Activated T-helper 1 cell treated with anti-CD3 and anti-CD28 coated beads, Interleukin-12 subunit alpha, Interleukin-12 subunit beta, Interleukin-2, Interleukin-4 antibody, amounts not matched to agents 30 ng/mL and 10 ng/mL and 1 ng/mL, durations not matched to agents 14 hours and 24 hours and 36 hours (primary cell): ENCODE measurements at places on chromosomes 11 and 22. TPM values are rescaled to one million over a fixed set of nuclear protein-coding genes. Genes with fewer than 3 reads are reported as not detected.

Gene RIN1
- 0.78 and 0.86 TPM in 2 replicates for total RNA-seq

Gene OR52K2
- total RNA-seq, result not detected in 2 replicates

Gene GSTT2B
- total RNA-seq, result 0.65 and 0.91 TPM in 2 replicates

DNA sequence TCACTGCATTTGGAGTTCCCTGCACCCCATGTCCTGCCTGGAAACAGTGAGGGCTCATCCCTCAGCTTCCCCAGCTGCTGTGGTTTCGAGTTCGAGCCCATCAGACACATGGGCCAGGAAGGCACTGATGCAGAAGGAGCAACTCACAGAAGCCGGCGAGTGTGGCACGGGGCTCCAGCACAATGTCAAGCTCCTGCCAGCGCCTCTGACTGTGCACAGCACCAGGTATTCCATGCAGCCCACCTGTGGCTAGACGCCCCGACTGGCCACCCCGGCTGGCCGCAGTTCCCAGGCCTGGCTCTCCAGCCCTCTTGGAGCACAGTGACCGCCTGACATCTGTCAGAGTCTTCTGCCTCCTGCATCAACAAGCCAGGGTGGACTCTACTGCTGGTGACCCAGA is 419.4 kb downstream of the SHANK2 start:
- H3K27ac ChIP-seq, result no peak overlapping the region
- H3K4me1 ChIP-seq, result no peaks in the 10 kb centered on the region
- no peaks in the 10 kb centered on the region for H3K27me3 ChIP-seq
- H3K4me3 ChIP-seq, result no peak overlapping the region
- no peak for DNase-seq

DNA sequence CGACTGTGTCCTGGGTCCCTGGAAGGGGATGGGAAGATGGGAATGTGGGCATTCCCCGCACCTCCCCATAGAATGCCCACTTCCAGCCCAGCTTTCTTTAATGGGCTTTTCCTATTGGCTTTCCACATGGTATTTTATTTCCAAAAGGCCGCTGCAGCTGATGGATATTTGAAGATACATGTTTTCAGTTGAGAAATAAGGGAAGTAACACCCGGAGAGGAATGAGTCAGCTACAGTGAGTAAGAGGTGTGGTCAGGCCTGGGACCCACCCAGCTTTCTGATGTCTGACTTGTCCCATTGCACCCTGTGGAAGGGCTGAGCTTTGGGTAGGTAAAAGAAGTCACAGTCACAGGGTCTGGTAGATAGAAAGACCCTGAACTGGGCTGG is 476.9 kb downstream of the MIAT start:
- H3K36me3 ChIP-seq, result no peaks in the 10 kb centered on the region
- H3K4me3 ChIP-seq, result no peak overlapping the region

DNA sequence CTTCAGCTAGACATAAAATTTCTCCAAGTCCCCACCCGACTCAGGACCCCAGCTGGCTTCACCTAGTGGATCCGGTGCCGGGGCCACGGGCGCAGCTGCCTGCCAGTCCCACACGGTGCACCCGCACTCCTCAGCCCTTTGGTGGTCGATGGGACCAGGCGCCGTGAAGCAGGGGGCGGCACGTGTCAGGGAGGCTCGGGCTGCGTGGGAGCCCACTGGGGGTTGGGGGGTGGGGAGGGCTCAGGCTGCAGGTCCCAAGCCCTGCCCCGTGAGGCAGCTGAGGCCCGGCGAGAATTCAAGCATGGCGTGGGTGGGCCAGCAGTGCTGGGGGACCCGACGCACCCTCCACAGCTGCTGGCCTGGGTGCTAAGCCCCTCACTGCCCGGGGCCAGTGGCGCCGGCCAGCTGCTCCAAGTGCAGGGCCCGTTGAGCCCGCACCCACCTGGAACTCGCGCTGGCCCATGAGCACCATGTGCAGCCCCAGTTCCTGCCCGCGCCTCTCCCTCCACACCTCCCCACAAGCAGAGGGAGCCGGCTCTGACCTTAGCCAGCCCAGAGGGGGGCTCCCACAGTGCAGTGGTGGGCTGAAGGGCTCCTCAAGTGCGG is 747.0 kb downstream of the FAM181B start:
- no peaks in the 10 kb centered on the region for H3K4me1 ChIP-seq
- peaks cover 2% of the 10 kb centered on the region for H3K27me3 ChIP-seq
- no peak for DNase-seq
- no peaks in the 10 kb centered on the region for H3K36me3 ChIP-seq

DNA sequence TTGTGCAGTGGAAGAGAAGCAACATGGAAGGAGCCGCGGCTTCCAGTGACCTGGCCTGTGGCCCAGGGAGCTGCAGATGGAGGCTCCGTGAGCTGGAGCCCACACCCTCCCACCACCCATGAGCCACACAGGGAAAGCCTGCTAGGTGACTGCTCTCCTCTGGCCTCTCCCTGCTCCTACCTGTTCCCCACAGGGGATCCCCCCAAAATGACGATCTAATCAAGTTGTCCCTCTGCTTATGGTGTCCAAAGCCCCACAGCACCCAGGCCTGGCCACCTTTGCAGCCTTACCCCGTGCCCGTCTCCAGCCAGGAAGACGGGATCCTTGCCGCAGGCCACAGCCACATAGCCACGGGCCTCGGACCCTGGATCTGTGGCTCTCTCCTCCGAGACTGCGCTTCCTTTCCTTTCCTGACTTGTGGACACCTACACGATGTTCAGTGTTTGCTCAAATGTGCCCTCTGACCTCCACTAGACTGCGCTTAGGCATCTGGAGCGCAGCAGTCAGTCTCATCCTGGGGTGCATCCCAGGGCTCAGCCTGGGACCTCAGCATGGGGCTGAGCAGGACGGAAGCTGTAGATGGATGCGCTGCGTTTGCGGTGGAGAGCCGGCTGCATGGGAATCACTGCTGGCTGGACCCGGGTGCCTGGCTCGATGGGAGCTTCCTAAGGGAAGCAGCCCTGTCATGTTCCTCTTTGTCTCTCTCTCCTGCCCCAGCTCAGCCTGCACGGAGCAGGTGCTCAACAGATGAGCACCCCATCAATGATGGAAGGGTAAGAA is 133.3 kb downstream of the ST3GAL4 start:
- no peak overlapping the region for H3K27ac ChIP-seq
- H3K4me1 ChIP-seq, result no peaks in the 10 kb centered on the region
- H3K27me3 ChIP-seq, result peaks cover 8% of the 10 kb centered on the region
- H3K4me3 ChIP-seq, result no peak overlapping the region
- no peak for DNase-seq
- H3K36me3 ChIP-seq, result no peaks in the 10 kb centered on the region

DNA sequence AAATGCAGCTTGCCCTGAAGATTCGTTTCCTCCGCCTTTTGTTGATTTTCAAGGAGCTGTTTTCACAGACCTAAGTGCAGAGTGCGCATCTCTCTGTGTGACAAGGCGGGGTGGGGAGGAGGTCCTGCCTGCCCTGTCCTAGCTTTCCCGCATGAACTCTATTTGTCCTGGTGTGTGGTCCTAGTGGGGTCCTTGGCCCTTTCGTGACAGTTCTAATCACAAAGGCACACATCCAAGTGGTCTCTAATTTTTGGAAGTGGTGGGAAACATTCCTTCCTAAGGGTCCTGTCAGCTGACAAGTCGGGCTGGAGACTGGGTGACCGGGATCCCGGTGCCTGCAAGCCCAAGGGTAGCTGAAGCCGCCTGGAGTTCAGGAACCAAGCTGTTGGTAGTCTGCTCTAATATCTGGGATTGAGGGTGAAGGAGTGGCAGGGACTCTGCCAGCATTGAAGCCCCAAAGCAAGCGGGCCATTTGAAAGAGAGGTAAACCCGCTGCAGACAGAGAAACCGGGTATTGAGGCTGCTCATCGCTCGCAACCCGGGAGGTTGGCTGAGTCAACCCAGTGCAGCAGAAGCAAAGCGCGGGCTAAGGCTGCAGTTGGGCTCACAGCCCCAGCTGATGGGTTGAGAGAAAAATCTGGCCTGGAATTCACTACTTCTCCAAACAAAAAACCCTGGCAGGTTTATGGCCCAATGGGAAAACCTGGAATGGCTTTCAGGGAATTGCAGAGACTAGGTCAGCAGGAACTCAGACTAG is 28.1 kb upstream of the FBXO3 start:
- peaks cover 73% of the 10 kb centered on the region for H3K27me3 ChIP-seq
- no peak overlapping the region for H3K27ac ChIP-seq
- no peaks in the 10 kb centered on the region for H3K4me1 ChIP-seq
- H3K4me3 ChIP-seq, result no peak overlapping the region

DNA sequence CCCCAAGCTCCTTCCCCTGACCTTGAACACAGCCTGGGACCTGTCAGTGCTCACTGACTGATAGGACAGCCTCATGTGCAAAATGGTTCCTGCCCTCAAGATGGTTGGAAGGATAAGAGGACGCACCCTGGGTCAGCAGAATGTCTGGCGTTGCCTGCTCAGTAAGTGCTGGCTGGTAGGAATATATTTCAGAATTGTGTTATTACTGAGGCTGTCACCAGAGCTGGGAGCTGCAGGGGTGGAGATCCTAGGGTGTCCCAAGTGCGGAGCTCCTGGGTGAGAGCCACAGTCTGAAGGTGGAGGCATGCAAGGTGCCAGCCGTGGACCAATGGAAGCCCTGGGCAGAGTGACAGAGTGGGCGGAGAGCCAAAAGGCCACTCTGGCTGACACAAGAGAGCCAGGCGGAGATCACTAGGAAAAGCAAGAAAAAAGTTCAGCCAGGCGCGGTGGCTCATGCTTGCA is 1.0 kb upstream of the SEC14L4 start:
- peaks cover 18% of the 10 kb centered on the region for H3K27me3 ChIP-seq
- no peaks in the 10 kb centered on the region for H3K36me3 ChIP-seq
- H3K27ac ChIP-seq, result no peak overlapping the region
- DNase-seq, result no peak
- H3K4me3 ChIP-seq, result no peak overlapping the region

GRCh38 chr11:66329165-66329673 is 7.0 kb downstream of the RIN1 start:
- H3K27me3 ChIP-seq, result no peaks in the 10 kb centered on the region
- no peak overlapping the region for H3K4me3 ChIP-seq
- peak overlapping the region; percentile 61 for H3K27ac ChIP-seq
- H3K4me1 ChIP-seq, result peaks cover 25% of the 10 kb centered on the region
- no peak for DNase-seq

- no peak for DNase-seq
- no peak overlapping the region for H3K27ac ChIP-seq
- H3K36me3 ChIP-seq, result no peaks in the 10 kb centered on the region
These were observed 21.5 kb downstream of the SHISAL1 start for GRCh38 chr22:44291265-44291664.

Gene RAB30
- 15.2 and 16.0 TPM in 2 replicates for total RNA-seq

GRCh38 chr11:135008001-135008405 is 596.0 kb upstream of the B3GAT1 start:
- no peak overlapping the region for H3K27ac ChIP-seq
- peaks cover 4% of the 10 kb centered on the region for H3K27me3 ChIP-seq
- H3K36me3 ChIP-seq, result no peaks in the 10 kb centered on the region
- no peak for DNase-seq
- H3K4me1 ChIP-seq, result no peaks in the 10 kb centered on the region
- H3K4me3 ChIP-seq, result no peak overlapping the region

DNA sequence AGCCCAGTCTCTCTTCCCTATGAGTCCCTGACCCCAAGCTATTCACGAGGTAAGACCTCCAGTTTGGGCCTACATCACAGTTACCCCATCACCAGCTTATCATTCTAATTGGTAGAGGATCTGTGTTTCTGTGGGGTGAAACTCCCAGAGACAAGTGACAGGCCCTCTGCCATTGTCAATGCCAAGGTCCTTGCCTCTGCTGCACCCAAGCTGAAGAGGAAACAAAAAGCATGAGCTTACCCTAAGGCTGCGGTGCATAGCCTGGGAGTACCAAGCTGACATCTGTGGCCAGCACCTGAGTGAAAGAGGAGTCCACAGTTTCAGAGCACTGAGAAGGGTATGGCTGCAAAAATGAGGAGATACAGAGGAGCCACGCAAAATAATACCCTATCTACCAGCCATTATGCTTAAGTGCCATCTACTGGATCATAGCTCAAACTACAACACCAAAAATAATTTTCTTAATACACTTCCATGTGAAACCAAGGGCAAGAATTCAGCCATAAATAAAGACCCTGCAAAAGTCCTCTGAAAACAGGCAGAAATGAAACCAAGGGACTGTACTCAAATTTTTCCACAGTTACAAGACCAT is 62.3 kb upstream of the ANO5 start:
- no peaks in the 10 kb centered on the region for H3K36me3 ChIP-seq
- no peak for DNase-seq
- H3K4me1 ChIP-seq, result no peaks in the 10 kb centered on the region

Gene MS4A12
- not detected in 2 replicates for total RNA-seq

DNA sequence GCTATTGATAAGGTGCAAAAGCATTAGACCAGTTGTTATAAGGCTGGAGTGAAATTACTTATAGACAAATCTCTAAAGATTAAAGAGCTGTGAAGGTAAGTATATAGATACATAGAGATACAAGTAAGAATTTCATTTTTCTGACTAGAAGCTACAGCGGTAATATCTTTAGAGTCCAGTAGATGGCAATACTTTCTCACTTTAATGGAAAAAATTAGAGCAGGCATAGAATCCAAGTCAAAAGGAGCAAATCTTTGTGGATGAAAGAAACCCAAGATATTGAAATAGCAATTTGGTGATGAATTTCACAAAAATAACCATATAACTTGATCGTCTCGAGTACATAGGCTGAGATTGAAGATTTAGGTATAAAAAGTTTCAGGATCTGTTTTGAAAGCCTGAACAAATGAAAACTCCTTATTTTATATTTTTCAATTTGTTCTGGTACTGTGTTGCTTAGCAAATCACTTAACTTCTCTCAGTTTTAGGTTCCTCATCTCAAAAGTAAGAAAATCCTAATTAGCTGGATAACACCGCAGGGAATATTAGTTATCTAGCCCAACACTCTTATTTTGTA is 81.9 kb downstream of the UVRAG start:
- peaks cover 1% of the 10 kb centered on the region for H3K36me3 ChIP-seq
- H3K27me3 ChIP-seq, result no peaks in the 10 kb centered on the region
- no peak for DNase-seq
- H3K4me3 ChIP-seq, result no peak overlapping the region
- peaks cover 3% of the 10 kb centered on the region for H3K4me1 ChIP-seq
- no peak overlapping the region for H3K27ac ChIP-seq

Gene C11orf16
- not detected in 2 replicates for total RNA-seq

- H3K4me1 ChIP-seq, result peaks cover 7% of the 10 kb centered on the region
- no peak overlapping the region for H3K4me3 ChIP-seq
- no peak for DNase-seq
- H3K27ac ChIP-seq, result no peak overlapping the region
- no peaks in the 10 kb centered on the region for H3K27me3 ChIP-seq
These were observed 79.4 kb downstream of the IGLL1 start for GRCh38 chr22:23500508-23501260.

- H3K27me3 ChIP-seq, result peaks cover 47% of the 10 kb centered on the region
- no peak for DNase-seq
- no peaks in the 10 kb centered on the region for H3K36me3 ChIP-seq
- H3K4me3 ChIP-seq, result no peak overlapping the region
- H3K27ac ChIP-seq, result no peak overlapping the region
These were observed 3.7 kb downstream of the TPBGL start for GRCh38 chr11:75244052-75244814.

GRCh38 chr22:45968003-45968650 is 8.8 kb downstream of the WNT7B start:
- no peak overlapping the region for H3K4me3 ChIP-seq
- no peak for DNase-seq
- H3K4me1 ChIP-seq, result no peaks in the 10 kb centered on the region
- no peak overlapping the region for H3K27ac ChIP-seq
- H3K27me3 ChIP-seq, result peaks cover 23% of the 10 kb centered on the region

GRCh38 chr22:42007922-42008321 is 9.3 kb downstream of the WBP2NL start:
- H3K27me3 ChIP-seq, result peaks cover 18% of the 10 kb centered on the region
- no peak overlapping the region for H3K27ac ChIP-seq
- no peak overlapping the region for H3K4me3 ChIP-seq
- H3K36me3 ChIP-seq, result peaks cover 1% of the 10 kb centered on the region
- no peak for DNase-seq

Gene CARD18
- not detected in 2 replicates for total RNA-seq

Gene UPB1
- 0.21 and 0.27 TPM in 2 replicates for total RNA-seq
